Activated CD8-positive, alpha-beta T cell treated with anti-CD3 and anti-CD28 coated beads for 36 hours (primary cell): ENCODE measurements at places on chromosomes 1 and 21. TPM values are rescaled to one million over a fixed set of nuclear protein-coding genes. Genes with fewer than 3 reads are reported as not detected.

The HSPA6 gene
- total RNA-seq = 0.45 TPM

DNA sequence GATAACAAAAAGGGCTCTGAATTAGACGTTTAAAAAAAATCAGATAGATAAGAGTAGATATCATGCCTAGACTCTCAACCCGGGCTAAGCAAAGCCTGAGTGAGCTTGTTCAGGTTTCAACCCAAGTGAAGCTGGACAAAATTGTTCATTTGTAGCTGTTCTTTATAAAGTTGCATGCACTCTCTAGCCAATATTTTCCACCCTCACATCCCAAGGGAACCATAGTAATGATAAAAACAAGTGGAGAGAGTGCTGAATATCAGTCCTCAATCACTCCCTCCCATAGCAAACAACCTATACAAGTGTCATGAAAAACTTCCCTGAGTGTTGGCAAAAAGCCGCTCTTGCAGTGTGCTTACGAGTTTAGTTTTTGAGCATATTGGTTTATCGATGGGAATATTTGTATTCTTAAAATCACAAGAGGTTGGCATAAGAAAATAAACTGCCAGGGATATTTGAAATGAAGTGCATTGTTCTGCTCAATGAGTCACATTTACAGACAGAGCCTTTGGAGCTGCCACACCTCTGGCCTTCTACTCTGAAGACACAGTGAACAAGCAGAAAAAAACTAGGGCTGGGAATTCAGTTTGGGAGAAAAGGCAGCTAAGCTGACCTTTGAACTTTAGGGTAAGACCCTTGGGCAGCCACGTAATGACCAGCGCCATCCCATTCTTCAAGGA, 2.2 kb upstream of the CLCA2 start:
- no peak for DNase-seq

- no peak for DNase-seq
Measured at GRCh38 chr21:32190493-32191144, 88.2 kb downstream of the MIS18A start.

- DNase-seq = no peak
Measured at GRCh38 chr1:56029319-56030003, 549.9 kb downstream of the PLPP3 start.

DNA sequence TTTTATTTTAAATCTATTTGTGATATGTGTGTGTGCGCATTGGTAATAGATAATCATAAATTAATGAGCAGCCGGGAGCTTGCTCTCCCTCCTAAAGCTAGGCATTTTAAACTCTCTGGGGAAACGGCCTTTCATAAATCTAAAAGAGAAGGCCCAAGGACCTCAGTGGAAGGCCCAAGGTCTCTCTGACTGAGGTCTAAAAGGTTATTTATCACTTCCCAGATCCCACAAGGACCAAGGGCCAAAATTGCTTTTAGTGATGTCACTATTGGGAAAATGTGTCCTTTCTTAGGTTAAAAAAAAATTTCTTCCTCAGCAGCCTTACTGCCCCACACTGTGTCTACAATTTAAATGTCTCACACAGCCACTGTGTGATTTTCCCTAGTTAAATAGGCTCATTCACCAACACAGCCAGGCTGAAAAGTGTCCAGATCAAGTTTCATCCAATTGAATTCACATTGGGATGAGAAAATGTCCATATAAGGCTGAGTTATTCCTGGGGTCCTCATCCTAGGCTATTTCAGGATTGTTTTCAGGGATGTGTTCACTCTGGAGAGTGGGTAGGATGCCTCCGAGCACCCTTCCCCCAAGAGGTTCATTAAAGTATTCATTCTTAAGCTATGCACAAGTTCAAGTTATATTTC, 46.1 kb downstream of the SLC44A3 start:
- DNase-seq = no peak

GRCh38 chr21:41240040-41240439, 72.1 kb downstream of the BACE2 start:
- DNase-seq = no peak

DNA sequence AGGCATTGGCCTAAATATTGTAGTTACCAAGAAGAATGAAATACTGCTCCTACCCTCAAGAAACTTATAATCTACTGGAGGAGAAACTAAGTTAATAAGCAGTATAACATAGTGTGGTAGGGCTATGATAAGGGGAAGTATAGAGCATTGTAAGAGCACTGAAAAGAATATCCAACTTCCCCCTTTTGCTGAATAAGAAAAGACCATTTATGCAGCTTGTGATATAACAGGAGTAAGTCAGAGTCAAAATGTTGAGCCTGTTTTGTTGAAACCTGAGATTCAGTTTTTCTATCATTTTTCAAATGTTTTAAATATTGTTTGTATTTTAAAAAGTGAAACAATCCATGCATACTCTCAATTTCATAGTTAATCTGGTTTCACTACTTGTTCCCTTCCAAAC, 48.3 kb upstream of the FCRL4 start:
- DNase-seq = no peak

The SPRR4 gene
- total RNA-seq = not detected

GRCh38 chr21:45873866-45874265, 107.7 kb upstream of the COL6A1 start:
- DNase-seq = no peak

DNA sequence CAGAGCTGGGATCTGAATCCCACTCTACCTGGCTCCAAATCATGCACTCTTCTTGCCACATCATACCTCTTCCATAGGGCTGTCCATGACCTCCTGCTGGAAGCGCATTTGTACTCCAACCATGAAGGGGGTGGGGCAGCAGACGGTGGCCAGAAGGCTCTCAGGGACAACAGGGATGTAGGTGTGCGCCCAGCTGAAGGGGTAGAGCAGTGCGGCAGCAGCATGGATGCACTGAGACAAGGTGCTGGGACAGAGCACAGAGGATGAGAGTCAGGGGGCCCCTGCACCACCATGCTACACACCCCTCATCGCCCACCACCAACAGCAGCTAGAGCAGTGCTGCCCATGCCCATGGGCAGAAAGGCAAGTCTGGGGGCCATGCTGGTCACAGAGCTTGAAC, 8.4 kb downstream of the DENND2D start:
- DNase-seq = no peak

- DNase-seq = peak; percentile 67
Measured at GRCh38 chr1:212488436-212489283, 55.9 kb downstream of the NENF start.

DNA sequence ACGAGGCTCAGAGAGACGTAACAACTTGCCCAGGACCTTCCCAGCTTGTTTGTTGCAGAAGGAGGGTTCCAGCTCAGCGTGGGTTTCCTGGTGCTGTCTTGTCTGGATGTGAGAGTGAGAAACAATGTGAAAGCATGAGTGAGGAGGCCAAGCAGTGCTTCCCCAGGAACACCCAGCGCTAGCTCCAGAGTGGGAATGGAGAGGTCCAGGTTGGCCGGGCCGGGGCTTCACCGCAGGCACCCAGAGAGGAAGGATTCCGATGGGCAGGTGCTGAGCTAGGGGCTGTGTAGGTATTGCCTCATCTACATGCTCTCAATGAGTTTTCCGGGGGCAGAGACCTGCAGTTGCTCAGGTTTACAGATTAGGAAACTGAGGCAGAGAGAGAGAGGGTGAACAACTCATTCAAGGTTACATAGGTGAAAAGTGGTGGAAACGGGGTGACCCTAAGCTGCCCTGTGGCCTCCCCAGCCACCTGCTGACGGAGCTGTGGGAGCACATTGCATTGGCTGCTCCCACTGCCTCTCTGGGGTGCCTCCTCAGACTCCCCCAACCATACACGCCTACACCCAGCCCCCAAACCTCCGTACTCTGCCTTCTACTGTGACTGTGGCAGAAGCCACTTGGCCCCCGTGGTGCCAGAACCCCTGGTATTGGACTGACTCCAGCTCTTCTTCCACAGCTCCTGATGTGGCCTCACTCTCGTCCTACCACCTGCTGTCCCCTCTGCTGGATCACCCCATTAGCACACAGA, 51.2 kb downstream of the B3GALT5 start:
- no peak for DNase-seq

GRCh38 chr1:168709405-168710363, 19.3 kb downstream of the DPT start:
- DNase-seq = no peak

The PTGS2 gene
- not detected for total RNA-seq
